ENCODE measurements at places on chromosomes 6 and 20.

DNA sequence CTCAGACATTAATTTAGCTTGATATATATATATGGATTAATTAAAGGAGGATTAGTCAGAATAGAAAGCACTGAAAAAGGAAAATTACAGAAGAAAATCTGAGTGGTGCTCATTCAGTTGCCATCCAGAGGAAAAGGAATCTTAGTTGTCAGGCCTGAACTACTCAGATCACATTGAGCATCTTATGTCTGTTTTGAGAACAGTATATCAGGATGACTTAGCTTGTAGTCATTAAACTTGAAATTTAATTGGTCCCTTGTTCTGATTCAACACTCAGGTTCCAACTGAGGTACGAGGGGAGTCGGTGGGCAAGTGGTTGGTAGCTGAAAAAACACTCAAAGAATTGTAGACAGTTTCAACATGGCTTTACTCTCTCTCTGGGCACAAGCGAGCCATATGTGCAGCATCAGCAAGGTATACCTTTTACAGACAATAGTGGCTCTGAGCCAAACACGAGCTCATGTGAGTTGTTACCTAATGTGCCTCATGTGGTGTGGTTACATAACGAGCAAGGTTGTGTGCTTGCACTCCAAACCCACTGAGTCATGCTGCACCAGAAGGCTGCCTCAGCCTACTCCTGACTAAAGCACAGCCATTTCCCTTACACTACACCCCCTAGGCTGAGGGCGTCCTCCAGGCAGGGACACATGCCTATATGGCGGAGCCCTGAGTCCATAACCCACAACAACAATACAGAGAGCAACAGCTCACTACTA lies 73.0 kb upstream of the HMGN3 start:
- H3K27ac ChIP-seq: no peak overlapping the region
- H3K36me3 ChIP-seq: no peaks in the 10 kb centered on the region
- no peak overlapping the region for H3K4me3 ChIP-seq
- H3K27me3 ChIP-seq: no peaks in the 10 kb centered on the region
- H3K4me1 ChIP-seq: no peaks in the 10 kb centered on the region

DNA sequence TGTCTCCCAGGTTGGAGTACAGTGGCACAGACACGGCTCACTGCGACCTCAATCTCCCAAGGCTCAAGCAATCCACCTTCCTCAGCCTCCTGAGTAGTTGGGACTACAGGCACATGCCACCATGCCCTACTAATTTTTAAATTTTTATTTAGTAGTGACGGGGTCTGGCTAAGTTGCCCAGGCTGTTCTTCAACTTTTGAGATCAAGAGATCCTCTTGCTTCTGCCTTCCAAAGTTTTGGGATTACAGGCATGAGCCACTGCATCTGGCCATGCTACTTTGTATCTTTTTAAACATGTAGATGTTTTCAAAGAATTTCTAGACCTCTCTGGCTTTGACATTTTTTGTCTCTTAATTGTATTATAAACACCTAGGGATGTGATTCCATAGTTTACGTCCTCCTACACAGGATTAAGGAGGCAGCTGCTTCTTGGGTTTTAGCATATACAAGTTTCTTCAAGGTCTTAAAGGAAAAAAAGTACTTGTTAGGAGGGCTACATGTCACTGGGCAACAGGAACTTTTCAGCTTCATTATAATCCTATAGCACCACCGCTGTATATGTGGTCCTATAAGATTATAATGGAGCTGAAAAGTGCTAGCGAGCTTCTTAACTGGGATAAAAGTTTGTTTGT lies 1.3 kb downstream of the ADAT2 start:
- no peaks in the 10 kb centered on the region for H3K4me1 ChIP-seq
- H3K36me3 ChIP-seq: no peaks in the 10 kb centered on the region
- no peaks in the 10 kb centered on the region for H3K27me3 ChIP-seq
- peak overlapping the region; percentile 66 for H3K4me3 ChIP-seq
- no peak overlapping the region for H3K27ac ChIP-seq

- DNase-seq: peak; percentile 30
- H3K4me1 ChIP-seq: peaks cover 12% of the 10 kb centered on the region
- no peak overlapping the region for H3K4me3 ChIP-seq
- no peak overlapping the region for H3K27ac ChIP-seq
These were observed 56.4 kb upstream of the TTPAL start for GRCh38 chr20:44419131-44419844.

DNA sequence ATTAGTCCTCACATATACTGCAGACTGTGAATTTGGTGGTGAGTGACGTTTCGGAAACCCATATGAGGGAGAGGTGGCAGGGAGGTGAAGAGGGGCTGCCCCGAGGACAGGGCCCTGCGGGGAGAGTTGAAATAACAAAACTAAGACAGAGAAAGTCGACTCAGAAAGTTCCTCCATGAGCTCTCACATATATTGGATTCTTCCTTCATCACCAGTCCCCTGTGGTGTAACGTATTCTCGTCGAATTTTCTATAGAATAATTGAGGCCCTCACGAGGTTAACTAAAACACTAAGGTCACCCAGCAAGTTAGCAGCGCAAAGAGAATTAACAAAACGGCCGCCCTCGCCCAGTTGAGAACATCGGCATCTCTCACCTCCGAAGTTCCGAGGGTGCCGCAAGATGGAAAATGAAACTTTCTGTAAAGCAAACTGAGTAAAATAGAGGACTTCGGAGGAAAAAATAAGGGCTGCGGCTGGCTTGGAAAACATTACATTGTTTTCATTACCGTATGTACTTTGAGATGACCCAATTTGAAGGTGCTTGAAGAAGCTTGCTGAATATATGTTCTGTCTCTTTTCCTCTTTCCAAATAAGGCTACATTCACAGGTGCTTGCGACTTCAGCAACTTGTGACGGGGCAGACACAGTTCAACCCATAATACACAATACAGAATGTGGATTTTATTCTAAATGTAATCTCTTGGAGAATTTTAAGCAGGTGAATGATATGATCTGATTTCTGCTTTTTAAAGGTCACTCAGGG lies 490.9 kb upstream of the JARID2 start:
- DNase-seq: no peak
- H3K27me3 ChIP-seq: no peaks in the 10 kb centered on the region
- no peaks in the 10 kb centered on the region for H3K36me3 ChIP-seq
- no peak overlapping the region for H3K27ac ChIP-seq
- no peaks in the 10 kb centered on the region for H3K4me1 ChIP-seq

DNA sequence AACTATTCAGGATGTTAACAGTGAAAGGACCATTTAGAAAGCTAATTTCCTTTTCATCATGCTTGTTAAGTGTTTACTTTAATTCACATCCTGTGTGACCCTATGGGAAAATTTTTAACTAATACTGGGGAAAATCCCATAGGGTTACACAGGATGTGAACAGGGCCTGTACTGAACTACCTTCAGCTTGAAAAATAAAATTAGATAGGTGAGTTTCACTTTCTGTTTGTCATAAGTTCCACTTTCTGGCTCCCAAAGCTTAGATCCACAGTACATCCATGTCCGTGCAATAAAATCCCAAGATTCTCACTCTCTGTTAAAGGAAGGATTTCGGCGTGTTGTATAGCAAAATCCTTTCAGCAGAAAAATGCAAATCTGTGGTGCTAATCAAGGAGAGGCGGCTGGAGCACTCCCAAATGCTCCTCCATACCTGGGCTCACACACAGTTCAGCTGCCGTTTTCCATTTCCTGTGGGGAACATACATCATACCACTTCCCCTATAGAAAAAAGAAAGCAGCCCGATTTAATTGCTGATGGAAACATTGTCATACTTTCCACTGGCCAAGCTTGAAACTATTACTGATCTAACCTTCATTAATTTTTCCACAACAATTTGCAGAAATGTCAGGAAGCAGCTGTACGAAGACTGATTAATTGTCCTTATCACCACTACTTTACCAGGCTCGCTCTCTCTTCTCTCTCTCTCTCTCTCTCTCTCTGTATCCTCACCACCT lies 125.2 kb downstream of the HIVEP2 start:
- H3K4me3 ChIP-seq: peak overlapping the region; percentile 34
- no peaks in the 10 kb centered on the region for H3K27me3 ChIP-seq
- no peak for DNase-seq
- peaks cover 11% of the 10 kb centered on the region for H3K4me1 ChIP-seq
- no peaks in the 10 kb centered on the region for H3K36me3 ChIP-seq

GRCh38 chr6:41573276-41573675 lies 27.1 kb downstream of the FOXP4 start:
- DNase-seq: no peak
- H3K36me3 ChIP-seq: no peaks in the 10 kb centered on the region
- H3K27me3 ChIP-seq: no peaks in the 10 kb centered on the region
- no peak overlapping the region for H3K4me3 ChIP-seq
- no peaks in the 10 kb centered on the region for H3K4me1 ChIP-seq
